ENCODE measurements at places on chromosomes 5 and 9.

DNA sequence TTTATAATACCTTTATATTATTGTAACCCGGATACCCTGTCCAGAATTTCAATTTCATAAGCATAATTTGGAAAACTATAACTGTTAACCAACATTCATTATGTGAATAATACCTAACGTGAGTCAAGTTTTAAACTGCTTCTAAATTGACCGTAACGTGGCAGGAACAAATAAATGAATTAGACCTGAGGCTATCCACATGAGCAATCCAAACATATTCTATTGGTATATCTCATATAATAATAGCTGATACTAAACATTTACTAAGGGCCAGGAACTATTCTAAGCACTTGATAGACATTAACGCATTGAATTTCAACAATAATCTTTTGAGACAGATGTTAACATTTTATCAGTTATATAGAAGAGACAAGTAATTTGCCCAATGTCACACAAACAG, 276.4 kb downstream of the MEF2C start:
- no peak for DNase-seq

DNA sequence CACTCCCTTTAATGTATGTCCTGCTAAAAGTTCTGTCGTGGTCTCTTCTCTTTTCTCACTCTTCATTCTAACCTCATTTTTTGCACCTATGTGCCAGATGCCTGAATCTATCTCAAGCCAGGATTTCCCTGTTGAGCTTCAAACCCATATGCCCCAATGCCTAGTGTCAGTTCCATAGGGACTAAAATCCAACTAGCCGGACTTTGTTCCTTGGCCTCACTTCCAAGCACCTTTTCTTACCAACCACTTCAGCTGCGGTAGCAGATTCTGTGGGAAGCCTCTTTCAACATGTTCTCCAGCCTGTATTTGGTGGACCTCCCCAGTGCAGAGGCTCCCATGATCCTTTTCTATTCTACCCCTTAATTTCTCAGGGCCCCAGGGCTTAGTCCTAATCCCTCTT, 17.5 kb downstream of the C9orf57 start:
- DNase-seq, result no peak

GRCh38 chr5:10416868-10417267, 24.8 kb upstream of the ROPN1L start:
- DNase-seq, result no peak

DNA sequence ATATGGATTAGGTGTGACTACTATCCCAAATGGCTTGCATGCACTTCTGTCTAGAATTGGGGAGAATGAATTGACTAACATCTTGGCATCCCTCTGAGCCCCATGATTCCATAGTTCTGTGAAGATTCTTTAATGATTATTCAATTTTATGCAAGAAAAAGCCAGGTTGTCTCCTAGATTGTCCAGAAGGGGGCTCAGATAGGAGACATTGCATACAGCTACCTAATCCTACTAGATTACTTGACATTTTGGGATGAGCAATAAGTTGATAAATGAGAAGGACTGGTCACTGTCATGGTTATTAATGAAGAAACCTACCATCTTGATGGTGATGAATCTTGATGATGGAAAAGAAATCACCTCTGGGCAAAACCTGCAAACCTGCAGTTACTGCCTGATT, 117.0 kb downstream of the CARTPT start:
- no peak for DNase-seq

DNA sequence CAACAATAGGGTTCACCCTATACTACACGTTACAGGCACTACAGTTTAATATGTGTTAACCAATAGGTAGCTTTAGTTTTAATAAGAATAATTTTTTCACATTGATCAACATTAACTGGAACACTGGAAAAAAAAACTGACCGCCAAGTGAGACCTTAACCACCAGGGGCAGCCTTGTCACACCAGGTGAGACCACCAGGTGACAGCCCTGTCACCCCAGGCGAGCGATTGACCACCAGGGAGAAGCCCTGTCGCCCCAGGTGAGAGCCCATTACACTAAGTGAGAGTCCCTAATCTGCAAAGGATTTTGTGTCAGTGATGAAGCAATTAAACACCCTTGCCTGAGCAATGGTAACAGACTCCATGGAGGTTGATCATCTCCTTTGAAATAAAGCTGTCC, 75.4 kb upstream of the SYK start:
- DNase-seq, result no peak

DNA sequence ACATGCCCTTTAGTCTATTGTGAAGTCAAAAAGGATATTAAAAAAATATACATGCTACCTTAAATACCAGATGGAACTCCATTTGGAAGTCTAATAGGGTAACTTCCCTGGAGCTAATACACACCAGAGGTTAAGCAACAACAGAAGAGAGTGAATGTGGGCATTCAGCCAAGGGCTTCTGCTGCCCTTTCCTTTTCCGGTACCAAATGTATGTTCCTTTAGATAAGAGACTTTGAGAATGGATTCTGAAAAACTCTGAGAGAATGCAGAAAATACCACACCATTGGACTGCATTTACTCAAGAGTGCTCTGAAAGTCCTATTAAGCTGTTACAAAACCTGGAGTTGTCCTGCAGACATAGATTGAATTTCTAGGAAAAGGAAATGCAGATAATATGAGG, 23.8 kb upstream of the TRPM3 start:
- no peak for DNase-seq
